ENCODE measurements at places on chromosomes 1 and 21.
A peak's percentile ranks its signal among the peaks of the same experiment; 100 is the strongest.

GRCh38 chr1:183270541-183271141 lies 84.6 kb downstream of the LAMC2 start:
- DNase-seq: no peak

DNA sequence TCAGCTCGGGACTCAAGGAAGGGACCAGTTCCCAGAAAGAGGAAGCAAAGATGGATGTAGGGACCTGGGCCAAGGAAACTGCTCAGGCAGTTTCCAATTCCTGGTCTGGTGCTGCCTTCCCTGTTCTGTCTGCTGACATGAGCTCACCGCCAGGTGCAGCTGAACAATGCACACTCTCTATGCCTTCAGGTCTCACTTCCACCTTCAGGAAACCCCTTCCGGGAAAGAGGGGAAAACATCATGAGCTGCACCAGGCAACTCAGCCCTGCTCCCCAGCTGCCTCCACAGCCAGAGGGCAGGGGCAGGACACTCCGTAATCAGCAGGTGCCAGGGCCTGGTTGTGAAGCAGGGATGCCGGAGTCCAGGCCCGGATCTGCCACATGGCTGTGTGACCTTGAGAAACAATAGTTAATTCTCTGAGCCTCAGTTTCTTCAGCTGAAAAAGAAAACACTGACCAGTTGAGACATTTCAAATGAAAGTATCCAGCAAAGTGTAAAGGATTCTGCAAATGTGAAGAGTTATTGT lies 27.8 kb downstream of the SMIM12 start:
- DNase-seq: no peak

DNA sequence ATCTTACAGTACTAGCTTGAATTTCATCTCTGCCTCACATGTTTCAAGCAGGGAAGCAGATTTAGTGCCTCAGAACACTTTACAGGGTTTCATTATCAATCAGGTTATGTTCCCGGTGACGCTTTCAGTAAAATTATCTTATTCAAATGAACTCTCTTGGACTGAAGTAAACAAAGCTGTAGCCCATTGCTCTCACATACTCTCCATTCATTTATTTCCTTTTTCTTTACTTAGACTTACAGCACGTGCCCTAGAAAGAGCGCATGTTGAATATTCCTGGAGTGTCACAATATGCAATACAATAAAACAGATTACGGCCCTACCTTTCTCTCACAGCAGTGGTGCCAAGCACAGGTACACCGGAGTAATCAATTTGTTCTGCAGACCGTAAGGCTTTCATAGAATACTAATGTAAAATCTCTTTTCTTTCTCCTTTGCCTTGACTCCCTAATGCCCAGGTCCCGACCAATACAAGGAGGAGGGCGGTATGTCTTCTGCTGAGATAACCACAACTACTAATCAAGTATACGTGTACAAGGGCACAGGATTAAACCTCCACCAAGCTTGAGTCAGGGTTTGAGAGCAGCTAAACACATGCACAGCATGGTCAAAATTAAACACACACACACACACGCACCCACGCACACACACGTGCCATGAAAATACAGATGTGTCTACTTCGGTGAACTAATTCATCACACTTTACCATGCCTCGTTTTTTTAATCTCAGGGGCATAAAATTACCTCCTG lies 62.8 kb downstream of the NRIP1 start:
- DNase-seq: no peak

GRCh38 chr1:155236451-155236850 lies 18.8 kb downstream of the ENTREP3 start:
- no peak for DNase-seq

DNA sequence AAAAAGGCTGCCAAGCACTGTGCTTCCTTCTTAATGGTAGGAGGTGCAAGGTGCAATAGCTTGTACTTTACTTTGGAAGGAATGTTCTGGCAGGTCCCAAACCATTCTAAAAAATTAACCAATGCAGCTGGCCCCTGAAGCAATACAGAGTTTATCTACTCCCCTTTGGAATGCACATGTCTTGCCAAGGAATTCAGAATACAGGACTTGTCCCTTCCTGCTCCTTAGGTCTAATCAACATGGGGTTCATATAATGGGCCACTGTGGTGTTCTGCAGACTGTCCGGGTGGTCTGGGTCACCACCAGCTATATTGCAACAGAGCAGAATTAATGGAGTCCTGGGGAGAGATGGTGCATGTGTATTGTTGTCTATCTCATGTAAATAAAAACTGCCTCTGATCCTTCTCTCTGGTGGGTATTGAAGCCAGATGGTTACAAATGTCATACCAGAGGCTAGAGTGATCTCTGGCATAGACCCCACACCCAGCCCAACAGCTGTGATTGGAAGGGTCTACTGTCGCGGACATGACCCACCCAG lies 112.8 kb downstream of the RIPK4 start:
- DNase-seq: no peak

DNA sequence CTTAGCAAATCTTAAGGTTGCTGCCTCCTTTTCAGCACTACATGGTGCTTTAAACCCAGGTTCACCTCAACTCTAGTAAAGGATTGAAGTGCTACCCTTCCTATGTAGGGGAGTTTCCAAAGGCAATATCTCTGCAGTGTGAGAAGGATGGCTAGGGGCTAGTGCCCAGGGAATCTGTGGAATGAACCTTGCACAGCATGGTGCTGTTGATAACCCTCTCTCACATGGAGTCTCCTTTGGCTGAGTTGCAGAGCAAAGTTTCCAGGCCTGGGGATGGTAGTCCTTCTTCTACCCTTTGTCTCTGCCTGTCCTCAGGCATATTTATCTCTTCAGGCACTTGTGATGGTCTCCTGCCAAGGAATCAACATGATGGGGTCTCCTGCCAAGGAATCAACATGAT lies 59.4 kb downstream of the AXDND1 start:
- DNase-seq: no peak

GRCh38 chr21:39444421-39445180 lies 977 bp downstream of the LCA5L start:
- DNase-seq: no peak

DNA sequence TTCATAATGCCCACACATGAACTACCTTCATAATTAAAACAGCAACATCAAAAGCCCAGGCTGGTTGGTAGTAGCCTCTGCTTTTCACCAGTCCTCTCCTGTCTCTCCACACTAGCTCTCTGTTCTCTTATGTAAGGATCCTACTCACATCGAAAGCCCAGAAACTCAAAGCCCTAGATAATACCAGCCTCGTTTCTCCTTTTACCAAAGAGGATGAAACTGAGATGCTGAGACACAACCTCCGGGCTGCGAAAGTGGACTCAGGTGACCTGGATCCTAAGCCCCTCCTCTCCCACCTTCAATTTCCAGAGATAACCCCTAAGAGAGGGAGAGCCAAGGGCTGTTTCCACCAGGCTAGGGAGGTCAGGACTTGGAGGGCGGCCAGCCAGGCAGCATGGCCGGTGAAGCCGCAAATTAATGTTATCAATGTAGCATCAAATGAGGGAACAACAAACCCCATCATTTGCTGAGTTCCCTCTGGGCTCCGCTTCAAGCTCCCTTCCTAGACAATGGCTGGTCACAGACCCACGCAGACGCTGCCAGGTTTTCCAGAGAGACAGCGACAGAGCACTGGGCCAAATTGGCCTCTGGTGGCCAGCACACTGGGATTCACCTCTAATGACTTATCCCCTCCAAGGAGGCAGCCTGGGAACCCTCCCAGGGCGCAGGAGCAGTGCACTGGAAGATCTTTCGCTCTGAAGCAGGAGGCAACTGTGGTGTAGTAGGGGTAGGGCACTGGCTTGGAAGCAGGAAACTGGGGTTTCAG lies 20.7 kb upstream of the STMN1 start:
- no peak for DNase-seq

GRCh38 chr21:15860541-15860940 lies 130.8 kb downstream of the USP25 start:
- DNase-seq: no peak

DNA sequence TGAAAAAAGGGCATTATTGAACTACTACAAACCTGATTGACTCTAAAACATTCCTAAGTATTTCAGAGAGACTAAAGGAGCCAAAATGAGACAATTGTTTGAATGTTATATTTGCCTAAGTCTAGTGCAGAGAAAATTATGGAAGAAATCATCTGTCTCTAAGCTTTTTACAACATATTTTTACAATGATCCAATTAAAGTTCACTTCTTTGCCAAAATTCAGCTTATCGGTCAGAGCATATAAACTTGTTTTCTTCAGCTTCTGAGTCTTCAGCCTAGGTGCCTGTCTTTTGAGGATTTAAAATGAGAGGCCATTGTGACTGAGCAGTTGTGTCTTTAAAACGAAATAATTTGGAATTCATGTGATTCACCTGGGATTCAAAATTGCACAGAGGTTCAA lies 181.2 kb upstream of the SGIP1 start:
- no peak for DNase-seq

DNA sequence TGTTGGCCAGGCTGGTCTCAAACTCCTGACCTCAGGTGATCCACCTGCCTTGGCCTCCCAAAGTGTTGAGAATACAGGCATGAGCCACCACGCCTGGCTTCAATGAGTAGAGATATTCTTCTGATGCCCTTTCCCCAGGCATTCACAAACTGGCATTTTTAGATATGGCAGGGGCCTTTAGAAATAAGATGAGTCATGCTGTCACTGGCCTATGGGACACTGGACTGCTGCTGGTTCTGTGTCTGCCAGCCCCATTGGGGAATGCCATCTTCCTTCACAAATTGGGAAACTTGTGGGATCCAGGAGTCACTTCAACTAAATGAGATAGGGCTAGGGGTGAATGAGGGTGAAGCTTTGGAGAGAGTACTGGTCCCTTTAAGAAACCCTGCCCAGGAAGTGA lies 16.0 kb downstream of the KLHDC8A start:
- no peak for DNase-seq

DNA sequence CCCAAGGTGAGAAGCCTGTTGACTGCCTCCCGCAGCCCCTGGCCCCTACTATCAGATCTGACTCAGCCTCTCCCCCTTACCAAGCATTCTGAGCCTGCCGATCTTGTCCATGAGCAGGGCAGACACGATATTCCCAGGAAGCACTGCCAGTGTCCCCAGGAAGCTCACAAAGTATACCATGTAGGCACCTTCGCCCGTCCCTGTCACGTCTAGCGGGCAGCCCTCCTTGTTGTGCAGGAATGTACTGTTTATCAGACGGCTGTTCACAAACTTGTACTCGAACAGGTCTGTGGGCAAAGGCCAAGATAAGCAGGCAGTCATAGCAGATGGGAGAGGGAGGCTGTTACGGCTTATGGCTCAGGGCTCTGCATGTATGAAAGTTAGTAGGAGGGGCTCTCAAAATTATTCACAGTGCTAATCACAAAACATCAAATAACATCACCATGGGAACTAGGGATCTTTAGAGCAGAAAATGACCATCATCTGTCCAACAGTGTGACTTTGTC lies 7.3 kb downstream of the BOLA1 start:
- no peak for DNase-seq

DNA sequence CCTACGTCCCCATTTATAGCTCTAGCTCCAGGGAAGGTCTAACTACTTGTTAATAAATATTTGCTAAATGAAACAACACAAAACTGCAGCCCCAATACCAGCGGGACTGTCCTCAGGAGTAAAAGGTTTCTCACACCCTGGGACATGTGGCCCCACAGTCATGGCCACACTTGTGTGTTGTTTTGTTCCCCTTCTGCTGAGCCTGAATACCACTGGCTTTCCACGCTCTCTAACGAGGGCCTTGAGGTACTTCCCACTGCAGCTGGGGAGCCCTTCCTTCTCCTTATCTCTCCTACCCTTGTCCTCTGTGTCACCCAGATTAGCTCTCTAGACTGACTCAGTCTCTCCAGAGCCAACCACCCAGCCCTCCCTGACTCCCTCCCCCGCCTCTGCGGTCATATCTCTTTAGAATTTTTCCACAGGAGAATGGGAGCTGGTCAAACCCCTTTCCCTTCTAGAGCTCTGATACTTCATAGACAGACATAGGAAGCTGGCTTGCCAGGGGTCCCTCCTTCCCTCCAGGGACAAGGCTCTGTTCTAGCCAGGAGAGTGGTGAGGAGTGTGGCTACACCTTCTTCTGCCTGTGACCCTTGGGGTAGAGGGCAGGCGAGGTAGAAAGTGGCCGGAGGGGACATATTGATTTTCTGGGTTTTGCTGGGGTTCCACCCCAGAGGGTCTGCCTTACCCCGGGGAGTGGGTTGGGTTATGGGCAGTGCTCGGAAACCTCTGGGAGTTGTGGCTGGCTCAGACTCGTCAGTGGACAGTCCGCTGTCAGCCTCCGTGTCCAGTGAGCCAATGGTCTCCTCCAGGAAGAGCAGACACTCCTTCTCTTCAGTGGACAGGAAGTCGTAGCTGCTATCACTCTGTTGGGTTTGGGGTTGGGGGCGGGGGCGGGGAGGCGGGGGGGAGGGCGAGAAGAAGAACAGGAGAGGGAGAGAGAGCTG lies 8.1 kb downstream of the C1orf116 start:
- no peak for DNase-seq

GRCh38 chr1:17653728-17654351 lies 101.3 kb upstream of the ACTL8 start:
- peak; percentile 4 for DNase-seq

DNA sequence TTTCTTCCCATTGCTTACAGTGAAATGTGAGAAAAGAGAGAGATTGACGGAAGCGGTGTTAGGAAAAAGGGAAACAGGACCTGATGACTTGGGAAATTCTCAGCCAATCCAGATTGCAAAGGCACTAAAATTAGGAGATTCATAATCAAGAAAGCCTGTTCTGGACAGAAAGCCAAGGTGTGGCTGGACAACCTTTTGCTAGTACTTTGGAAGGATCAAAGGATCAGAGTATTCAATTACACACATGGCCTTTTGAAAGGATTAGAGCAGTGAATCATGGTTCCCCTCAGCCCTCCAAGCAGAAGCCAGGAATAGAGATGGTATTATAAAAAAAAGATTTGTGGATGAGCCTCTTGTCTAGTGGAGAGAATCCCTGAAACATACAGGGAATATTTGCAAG lies 669.8 kb upstream of the ADAMTS5 start:
- DNase-seq: no peak

DNA sequence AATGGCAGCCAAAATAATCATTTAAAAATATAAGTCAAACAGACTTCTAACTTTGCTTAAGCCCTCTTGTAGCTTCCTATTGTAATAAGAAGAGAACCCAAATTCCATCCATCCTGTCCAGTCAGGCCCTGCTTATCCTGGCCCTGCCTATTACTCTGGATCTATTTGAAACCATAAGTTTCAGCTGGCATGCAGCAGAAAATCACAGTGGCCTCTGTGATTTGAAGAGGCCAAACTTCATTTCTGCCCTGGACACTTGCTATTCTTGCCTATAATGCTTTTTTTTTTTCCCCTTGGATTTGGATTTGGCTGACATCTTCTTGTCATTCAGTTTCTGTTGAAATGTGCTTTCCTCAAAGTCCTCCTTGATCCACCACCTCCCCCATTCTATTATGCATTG lies 642.8 kb downstream of the USP25 start:
- DNase-seq: no peak

- no peak for DNase-seq
Measured at GRCh38 chr1:3783651-3784474, 11.3 kb downstream of the SMIM1 start.

DNA sequence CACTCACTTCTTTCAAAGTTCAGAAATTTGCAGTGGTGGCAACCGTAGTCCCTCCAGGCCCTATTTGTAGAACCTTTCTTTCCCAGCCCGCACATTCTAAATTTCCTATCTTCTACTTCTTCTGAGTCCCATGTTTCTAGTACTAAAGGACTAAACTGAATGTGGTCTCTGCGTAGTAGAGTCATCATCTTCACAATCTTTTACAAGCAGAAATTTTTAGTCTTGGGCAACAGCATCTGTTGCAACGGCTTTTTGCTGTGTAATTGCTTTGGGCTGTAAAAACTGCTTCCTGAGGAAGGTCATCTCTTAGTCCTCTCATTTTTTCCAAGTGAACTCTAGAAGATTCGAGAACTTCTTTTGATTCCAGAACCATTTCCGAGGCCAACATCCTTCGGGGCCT lies 23.9 kb downstream of the VAV3 start:
- DNase-seq: no peak

GRCh38 chr1:44780583-44781121 lies 5.3 kb downstream of the RPS8 start:
- no peak for DNase-seq
